ENCODE measurements at places on chromosomes 16 and 17. TPM values are rescaled to one million over a fixed set of nuclear protein-coding genes. Genes with fewer than 3 reads are reported as not detected.

The PSMD7 gene
- 67.9 TPM for total RNA-seq

DNA sequence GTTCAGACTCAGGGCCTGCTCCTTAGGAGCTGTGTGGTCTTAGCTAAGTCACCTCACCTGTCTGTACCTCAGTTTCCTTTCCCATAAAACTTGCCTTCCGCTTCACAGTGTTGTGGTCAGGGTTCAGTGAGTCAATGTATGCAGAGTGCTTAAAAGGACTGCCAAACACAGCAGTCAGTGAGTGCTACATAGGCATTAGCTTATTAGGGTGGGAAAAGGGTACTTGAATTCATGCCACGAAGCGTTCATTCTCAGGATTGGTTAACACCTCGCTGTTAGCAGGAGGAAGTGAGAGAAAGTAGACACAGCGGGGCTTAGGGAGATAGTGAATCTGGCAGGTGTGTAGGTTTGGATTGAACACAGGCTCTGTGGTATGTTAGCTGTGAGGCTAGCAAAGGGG lies 155.2 kb downstream of the SHISA9 start:
- DNase-seq: no peak

DNA sequence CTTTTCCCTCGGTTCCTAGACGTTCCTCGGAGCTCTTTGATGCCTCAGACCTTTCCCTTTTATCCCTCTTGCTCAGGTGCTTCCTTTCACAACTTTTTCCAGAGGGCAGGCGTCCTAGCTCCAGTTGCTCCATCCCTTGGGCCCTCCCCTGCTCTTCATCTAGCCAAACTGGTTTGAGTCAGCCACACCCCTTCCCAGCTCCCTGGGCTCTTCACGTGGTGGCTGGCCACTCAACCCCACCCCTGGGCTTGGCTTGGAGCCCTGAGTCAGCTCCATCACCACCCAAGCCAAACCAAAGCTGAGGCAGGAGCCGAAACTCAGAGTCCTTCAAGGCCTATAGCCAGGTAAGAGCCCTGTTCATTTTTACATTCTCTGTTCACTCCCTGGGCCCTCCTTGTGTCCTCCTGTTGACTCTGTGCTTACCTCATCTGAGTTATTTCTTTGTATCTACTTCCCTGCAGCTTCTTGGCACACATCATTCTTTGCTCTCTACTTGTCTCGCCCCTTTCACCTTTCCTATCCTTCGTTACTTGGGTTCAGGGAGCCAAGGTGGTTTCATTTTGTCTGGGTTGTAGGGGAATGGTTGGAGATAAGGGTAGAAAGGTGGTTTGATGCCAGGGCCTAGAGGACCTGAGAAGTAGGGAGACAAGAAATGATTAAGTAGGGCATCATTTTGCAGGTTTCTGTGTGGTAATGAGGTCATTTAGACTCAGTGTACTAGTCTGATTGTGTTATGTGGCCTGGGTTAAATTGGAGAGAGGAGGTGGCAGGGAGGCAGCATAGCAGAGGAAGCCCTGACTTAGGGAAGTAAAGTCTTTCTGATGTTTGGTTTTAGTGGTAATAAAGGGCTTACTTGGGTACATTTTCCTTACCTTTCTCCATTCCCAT lies 7.6 kb upstream of the PHKG2 start:
- no peak for DNase-seq

The CD300C gene
- not detected for total RNA-seq

- no peak for DNase-seq
These were observed 79.6 kb downstream of the GAS7 start for GRCh38 chr17:10118788-10119130.

The SGSH gene
- 155 TPM for total RNA-seq

DNA sequence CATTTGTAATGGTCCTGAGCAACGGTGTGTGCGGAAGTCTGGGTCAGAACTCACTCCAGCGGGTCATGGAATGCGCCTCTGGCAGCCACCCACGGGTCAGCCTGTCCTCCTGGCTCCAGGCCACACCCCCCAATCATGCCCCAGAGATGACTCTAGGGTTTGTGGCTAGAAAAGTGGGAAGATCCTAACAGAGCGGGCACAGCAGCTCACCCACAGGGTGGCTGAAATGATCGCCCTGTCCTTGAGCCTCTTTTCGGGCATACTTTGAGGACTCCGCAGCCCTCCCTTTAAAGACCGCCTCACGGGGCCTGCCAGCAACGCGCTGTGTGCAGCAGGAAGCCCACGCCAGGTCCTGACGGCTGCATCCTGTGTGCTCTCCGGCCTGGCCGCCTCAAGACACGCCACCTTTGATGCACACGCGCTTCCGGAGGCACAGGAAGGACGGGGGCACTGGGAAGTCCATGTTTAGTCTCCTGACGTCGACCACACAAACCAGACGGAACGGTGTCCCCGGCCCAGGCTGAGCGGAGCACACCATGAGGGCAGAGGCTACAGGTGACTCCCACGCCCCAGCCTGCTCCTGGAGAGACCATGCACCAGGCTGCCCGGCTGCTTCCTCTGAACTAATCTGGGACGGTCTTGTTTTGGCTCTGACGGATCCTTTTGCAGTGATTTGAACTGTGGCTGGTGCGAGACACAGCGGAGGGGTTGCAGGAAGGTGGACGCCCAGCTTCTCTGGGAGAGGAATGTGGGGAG lies 92.9 kb downstream of the TBC1D16 start:
- DNase-seq: peak; percentile 41

DNA sequence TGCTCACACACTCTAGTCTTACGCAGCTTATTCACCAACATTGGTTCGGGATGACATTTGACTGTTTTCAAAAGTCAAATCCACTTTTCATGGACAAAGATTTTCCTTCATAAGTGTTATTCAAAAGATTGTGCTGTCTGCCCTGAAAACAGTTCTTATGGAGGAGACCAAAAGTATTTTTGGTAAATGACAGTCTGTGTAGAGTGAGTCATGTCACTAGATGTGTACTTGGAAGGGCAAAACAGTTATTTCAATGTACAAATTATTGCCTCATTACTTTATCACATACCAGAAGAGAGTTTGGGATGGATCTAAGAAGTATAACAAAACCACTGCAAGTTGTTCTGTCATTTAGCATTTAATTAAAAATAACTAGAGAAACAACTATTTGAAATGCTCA lies 265.6 kb downstream of the CDH13 start:
- no peak for DNase-seq

The PNMT gene
- 0.35 TPM for total RNA-seq

The PRR14 gene
- 107 TPM for total RNA-seq

- no peak for DNase-seq
These were observed 76.0 kb downstream of the GPR139 start for GRCh38 chr16:19997734-19998133.

- peak; percentile 26 for DNase-seq
These were observed 42.6 kb downstream of the CPNE2 start for GRCh38 chr16:57134982-57135381.

DNA sequence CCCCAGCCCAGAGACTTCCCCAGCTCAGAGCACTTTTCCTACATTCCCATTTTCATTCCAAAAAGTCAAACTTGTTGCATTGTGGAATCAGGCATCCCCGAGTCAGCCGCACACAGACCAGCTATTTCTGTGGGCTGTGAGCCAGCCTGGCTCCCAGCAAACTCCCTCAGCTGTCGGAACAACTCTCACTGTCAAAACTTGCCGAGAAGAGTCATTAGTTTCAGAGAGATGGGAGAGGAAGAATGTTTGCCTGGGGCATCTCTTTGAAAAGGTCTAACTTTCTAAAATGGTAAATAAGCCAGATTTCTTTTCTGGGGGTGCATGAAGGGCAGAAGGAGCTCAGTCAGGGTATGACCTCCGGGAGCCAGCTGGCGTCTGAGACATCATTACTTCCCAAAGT lies 280.0 kb downstream of the TMEM114 start:
- DNase-seq: no peak

DNA sequence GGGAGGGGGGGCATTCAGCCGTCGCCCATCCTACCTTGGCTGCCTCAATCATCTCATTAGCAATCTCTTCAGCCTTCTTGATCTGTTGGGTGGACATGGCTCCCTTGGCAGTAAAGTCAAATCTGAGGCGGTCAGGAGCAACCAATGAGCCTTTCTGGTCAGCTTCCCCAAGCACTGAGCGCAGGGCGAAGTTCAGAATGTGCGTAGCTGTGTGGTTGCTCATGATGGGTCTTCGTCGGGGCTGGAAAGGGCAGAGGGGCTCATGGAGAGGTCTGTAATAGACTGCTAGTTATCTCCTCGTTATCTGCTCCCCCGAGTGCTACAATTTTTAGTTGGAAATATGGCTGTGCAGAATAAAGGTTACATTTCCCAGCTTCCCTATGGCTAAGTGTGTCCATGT lies 7.2 kb upstream of the EXOSC6 start:
- DNase-seq: no peak

- no peak for DNase-seq
These were observed 34.5 kb downstream of the FAM222B start for GRCh38 chr17:28807925-28808634.

GRCh38 chr17:71919186-71919585 lies 201.6 kb upstream of the SOX9 start:
- DNase-seq: no peak

The C17orf78 gene
- total RNA-seq: not detected

- DNase-seq: no peak
These were observed 94.5 kb downstream of the CRISPLD2 start for GRCh38 chr16:84914273-84914672.

GRCh38 chr16:85520853-85521521 lies 92.1 kb upstream of the GSE1 start:
- DNase-seq: no peak

DNA sequence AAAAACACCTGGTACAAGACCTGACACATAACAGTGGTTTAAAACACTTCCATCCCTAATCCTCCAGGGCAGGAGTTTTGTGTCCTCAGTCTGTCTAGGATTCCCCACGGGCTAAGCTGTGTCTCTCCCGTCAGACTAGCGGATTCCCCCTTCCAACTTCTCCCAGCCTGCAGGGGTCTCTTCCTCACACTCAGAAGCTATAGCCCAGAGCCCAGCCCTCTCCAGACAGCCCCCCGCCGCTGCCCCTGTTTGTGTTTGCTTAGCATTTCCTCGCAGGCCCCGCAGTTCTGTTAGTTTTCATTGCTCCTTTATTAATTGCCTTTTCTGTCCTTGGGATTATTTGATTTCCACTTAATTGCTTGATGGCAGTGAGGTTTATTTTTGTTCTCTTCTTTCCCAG lies 91.2 kb downstream of the TMEM132E start:
- no peak for DNase-seq

DNA sequence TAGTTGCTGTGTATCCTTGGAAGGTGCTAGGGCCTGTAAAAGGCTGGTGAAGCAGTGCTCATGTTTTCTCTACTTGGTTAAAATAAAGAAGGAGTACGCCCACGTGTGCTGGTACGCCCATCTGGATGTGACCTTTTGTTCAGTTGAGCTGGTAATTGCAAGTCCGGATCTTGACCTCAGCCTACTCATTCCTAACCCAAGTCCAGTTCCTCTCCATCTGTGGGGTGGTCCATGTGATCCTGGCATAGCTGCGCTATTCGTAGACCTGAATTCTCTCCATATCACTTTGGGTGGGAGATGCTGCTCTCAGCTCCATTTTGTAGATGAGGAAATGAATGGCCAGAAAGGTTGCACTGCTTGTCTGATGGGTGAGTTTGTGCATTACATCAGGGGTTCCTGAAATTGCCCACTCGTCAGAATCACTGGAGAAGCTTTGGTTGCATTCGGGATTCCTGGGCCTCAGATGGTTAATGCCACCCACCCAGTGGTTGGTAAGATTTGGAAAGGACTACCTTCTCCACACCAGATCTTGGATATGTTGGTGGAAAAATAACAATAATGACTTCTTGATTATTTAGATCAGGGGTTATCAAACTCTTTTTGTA lies 328.8 kb downstream of the CPPED1 start:
- DNase-seq: no peak

DNA sequence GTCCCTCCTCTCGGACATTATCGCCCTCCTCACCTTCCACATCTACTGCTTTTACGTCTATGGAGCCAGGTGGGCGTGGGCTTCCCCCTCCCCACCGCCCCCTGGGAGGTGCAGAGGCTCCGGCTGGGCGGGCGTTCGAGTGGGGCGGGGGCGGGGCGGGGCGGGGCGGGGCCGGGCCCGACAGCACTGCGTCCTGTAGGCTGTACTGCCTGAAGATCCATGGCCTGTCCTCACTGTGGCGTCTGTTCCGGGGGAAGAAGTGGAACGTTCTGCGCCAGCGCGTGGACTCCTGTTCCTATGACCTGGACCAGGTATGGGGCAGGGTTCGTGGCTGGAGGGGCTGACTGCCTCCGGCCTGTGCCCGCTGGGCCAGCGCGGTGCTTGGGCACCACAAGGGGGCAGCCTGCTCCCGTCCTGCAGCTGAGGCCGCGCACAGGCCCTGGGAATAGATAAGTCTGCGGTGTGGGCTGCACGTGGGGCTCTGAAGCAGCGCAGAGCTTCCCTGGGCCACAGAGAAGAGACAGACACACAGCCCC lies 9.2 kb downstream of the PIGQ start:
- peak; percentile 52 for DNase-seq

DNA sequence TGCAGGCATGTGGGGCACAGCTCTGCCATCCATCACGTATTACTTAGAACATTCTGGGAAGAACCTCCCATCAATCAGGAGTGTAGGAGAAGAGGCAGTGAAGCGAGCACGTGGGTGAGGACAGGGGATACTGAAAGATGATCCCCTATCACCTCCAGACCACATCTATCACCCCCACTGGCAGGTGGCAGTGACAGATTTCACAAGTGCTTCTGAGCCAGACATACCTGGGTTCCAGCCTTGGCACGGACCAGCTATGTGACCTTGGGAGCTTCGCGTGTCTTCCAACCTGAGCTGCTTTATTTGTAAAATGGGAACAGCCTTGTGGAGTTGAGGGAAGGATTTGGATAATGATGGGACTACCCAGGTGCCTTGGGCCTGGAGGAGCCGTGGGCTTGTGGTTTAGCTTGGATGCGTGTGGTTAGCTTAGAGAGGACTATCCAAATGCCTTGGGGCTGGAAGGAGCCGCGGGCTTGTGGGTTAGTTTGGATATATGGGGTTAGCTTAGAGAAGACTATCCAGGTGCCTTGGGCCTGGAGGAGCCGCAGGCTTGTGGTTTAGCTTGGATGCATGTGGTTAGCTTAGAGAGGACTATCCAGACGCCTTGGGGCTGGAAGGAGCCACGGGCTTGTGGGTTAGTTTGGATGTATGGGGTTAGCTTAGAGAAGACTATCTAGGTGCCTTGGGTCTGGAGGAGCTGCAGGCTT lies 206.4 kb downstream of the ENGASE start:
- no peak for DNase-seq

DNA sequence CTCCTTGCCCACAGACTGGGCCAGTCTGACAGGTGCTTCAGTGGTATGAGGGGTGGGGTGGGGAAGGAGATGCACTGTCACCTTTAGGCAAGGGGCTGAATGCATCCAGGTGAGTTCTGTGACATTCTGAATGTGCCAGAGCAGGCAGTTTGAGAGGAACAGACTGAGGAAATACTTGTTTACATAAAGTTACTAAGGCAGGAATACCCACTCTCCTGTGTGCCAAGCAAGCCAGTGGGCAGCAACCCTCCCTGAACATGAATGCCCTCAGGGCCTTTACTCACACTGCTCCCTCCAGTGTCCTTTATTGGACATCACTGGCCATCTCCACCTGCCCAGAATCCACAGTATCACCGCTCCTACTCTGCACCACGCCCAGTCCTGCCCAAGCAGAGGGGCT lies 33.1 kb upstream of the ULK2 start:
- DNase-seq: no peak

GRCh38 chr17:77124192-77124889 lies 16.4 kb upstream of the SEC14L1 start:
- no peak for DNase-seq

The SLC13A2 gene
- not detected for total RNA-seq

All from T-cell (primary cell).